GM12892 (cell line): ENCODE measurements at places on chromosomes 5 and 9.
A peak's percentile ranks its signal among the peaks of the same experiment; 100 is the strongest.

DNA sequence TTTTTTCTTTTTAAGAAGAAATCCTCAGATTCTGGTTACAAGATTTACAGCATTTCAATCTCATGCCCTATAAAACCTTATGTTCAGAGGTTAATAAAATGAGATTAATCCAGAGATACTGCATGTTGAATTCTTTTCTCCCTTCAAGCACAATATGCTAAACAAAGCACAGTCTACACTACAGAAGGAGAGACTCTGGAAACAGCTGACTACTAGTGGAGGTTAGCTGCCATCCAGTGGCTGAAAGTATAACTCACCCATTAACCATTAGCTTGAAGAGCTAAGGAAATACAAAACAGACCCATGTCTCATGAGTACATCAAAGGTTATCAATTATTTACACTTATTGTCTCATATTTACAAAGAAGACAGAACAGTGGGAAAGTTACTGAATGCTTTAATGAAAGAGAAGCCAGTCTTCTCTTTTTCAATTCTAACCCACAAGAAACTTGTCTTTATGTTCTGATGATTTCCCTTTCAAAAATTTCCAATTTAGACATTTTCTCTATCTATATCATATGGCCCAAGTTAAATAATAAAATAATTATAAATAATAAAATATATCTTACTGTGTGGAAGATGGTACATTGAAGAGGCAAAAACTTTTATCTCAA, 12.7 kb upstream of the DNAH5 start:
- no peak for DNase-seq

- DNase-seq, result no peak
Observed at GRCh38 chr9:84146893-84147710, 166.5 kb downstream of the RMI1 start.

GRCh38 chr5:137622850-137623249, 113.0 kb downstream of the KLHL3 start:
- DNase-seq, result no peak

DNA sequence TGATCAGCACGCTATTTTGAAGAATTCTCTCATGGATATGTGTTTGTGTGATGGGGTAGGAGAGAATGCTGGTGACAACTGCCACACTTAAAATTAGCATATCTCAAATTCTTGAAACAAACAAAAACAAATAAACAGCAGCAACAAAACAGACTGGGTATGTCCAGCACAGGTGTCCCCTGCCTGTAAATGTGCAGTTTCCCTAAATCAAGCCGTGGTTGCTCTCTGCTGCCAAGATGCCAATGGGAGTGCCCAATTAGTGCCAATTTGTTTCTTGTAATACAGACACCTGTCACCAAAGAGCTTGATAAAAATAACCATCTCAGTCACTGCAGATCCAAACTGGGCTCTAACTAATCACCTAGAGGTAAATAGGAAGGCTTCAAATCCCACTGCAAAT, 144.2 kb upstream of the SMARCA2 start:
- DNase-seq, result no peak

GRCh38 chr9:97039514-97039860, 545 bp upstream of the CTSV start:
- DNase-seq, result peak; percentile 16

DNA sequence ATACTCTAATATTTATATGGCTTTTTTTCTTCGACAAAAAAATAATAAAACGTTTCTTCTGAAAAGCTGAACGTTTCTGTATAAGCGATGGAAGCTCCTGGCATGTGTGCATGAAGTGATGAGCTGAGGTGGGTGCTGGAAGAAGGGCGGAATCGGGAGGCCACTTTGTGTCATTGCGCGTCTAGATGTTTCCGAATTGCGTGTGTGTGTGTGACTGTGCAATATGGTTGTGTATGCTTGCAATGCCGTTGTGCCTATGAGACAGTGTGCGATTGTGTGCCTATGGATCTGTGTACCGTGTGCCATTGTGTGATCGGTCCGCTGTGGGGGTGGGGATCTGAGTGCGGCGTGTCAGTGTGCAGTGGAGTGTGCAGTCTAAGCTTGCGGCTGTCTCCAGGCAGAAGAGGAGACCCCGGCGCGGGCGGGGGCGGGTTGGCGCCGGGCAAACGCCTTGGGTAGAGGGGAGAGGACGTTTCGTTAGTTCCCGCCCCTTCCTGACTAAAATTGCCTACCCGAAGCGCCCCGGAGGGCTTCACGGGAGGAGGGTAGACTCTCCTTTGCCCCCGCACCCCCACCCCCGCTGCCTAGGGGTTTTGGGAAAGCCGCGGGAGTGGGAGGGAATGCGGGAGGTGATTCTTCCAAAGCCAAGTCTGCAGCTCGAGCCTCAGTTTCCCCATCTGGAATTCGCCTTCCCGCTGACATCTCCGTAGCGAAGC, 24.2 kb downstream of the PCDHGC5 start:
- DNase-seq, result no peak

DNA sequence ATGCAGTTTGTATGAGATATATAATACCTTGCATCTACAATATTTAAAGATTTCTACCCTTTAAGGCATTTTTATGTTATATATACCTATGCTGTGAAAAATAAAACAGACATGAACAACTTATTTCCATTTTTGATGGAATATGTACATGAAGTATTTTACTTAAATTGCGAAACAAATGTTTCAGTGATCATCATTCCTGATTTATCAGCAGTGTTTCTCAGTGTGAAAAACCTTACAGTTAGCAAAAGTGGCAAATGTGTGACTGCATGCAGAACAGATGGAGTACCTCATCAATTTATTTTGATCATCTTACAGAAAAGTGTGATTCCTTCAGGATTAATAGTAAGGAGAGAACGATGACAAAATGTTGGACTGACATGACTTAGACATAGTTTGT, 43.1 kb downstream of the PRR16 start:
- no peak for DNase-seq

GRCh38 chr9:130446101-130446861, 1.5 kb downstream of the ASS1 start:
- DNase-seq, result no peak

- DNase-seq, result no peak
Observed at GRCh38 chr5:33833237-33833575, 58.6 kb downstream of the ADAMTS12 start.

- DNase-seq, result no peak
Observed at GRCh38 chr9:1332156-1332555, 282.0 kb downstream of the DMRT2 start.

- no peak for DNase-seq
Observed at GRCh38 chr5:132294728-132295504, 722 bp downstream of the SLC22A4 start.

DNA sequence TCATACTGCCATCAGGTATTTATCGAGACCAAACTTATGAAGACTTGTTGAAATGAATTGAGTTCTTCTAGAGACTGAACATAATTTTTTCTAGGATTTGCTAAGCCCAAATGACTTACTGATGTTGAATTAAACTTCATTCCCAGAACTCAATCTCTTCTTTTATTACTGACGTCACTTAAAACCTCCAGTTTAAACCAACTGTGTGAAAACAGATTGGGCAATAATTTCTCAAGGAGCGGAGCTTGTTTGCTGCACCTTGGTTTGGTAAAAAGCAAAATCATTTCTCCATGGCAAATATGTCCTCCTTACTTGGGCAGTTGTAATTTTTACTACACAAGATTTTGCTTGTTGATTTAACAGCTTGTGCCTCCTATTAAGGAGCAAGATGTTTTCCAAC, 37.4 kb downstream of the CFAP90 start:
- DNase-seq, result no peak

GRCh38 chr5:125703616-125704015, 719.6 kb upstream of the GRAMD2B start:
- no peak for DNase-seq

DNA sequence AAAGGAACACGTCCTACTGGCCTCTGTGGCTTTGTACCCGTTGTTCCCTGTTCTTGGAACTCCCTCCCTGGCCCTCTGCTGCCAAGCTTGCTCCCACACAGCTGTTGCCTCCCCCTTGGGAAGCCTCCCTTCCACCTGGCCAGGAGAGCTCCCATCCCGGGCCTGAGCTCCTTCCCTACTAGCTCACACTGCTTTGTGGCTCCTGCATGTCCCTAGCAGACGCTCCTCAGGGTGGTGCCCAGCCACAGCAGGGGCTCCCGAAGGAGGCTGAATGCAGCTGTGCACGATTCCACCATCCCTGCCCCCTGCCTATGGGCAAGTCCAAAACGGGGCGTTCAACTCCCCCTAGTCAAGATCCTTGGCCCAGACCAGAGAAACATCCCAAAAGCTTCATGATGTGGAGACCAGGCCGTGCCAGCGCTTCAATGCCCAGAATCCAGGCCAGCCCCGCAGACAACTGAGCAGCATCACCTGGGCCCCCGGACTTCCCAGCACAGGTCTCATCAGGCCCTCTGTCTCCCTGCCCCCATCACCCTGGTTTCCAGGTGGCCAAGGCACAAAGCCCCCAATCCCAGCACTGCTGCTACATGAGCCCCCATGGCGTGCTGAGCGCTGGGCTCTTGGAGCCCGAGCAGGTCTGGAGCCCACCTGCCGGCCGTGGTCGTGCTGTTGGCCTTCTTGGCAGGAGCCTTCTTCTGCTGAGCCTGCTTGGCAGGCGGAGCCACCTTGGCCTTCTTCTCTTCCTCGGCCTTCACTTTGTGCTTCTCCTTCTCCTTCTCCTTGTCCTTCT, 14.3 kb downstream of the BRD3OS start:
- no peak for DNase-seq

DNA sequence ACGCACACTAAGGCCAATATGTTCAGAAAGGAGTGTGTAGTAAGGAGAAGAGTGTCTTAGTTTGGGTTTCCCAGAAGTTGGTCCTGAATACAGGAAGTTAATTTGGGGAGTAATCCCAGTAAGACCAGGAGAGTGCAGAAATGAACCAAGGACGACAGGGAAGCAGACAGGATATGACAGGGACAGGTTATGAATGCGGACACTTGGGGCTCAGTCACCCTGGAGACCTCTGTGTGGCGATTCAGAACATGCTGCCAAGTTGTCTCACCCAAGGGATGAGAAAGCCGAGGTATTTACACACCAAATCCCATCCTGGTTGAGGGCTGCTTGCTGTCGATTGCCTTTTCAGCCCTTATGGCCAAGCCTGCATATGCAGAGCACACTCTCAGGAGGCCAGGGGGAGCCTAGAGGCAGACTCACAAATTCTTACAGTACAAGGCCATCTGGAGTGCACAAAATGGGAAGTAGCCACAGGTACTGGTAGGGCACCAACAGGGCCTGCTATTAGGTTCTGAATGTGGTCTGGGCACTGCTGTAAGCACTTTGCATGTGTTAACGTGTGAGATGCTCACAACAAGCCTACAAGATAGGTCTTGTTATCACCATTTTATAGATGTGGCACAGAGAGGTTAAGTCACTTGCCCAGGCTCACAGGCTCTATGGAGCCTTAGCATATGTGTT, 233.1 kb upstream of the ANKRD55 start:
- no peak for DNase-seq

DNA sequence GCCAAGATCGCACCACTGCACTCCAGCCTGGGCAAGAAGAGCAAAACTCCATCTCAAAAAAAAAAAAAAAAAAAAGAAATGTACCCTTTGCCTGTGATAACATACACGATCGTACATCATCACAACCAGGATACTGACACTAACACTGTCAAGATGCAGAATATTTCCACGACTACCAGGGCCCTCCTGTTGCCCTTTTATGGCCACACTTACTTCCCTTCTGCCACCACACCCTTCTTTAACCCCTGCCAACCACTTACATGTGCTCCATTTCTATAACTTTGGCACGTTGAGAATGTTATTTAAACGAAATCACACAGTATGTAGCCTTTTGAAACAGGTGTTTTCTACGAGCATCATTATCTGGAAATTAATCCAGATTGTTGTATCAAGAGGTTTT, 69.0 kb upstream of the OTULINL start:
- no peak for DNase-seq

GRCh38 chr9:20357037-20357432, 265.3 kb downstream of the MLLT3 start:
- no peak for DNase-seq

- DNase-seq, result no peak
Observed at GRCh38 chr5:112119969-112120368, 299.1 kb downstream of the EPB41L4A start.

DNA sequence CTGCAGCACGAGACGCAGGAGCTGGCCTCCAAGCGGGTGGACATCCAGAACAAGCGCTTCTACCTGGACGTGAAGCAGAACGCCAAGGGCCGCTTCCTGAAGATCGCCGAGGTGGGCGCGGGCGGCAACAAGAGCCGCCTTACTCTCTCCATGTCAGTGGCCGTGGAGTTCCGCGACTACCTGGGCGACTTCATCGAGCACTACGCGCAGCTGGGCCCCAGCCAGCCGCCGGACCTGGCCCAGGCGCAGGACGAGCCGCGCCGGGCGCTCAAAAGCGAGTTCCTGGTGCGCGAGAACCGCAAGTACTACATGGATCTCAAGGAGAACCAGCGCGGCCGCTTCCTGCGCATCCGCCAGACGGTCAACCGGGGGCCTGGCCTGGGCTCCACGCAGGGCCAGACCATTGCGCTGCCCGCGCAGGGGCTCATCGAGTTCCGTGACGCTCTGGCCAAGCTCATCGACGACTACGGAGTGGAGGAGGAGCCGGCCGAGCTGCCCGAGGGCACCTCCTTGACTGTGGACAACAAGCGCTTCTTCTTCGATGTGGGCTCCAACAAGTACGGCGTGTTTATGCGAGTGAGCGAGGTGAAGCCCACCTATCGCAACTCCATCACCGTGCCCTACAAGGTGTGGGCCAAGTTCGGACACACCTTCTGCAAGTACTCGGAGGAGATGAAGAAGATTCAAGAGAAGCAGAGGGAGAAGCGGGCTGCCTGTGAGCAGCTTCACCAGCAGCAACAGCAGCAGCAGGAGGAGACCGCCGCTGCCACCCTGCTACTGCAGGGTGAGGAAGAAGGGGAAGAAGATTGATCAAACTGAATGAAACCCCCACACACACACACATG, 654 bp downstream of the PURA start:
- peak; percentile 31 for DNase-seq

DNA sequence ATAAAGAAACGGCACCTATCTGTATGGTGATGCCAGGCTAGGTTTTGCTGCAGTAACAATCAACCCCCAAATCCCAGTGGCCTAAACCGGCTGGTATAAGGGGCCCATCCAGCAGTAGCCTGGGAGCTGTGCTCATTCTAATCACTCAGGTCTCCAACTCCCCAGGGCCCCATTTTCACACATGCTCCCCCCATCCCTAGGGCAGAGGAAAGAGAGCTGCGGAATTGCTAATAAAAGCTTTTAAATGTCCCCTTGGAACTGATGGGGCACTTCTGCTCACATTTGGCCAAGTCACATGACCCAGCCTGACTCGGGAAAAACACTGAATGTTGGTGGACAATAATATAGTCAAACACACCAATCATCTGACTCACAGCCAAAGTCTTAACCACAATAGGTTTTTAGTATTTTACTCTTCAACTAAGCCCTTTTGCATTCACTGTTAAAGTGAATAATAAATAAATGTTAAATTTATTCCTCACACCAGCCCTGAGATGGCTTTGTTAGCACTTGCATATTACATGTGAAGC, 1.6 kb downstream of the FBLL1 start:
- no peak for DNase-seq
